B cell (primary cell): ENCODE measurements at places on chromosomes 3 and 15. TPM values are rescaled to one million over a fixed set of nuclear protein-coding genes. Genes with fewer than 3 reads are reported as not detected.

DNA sequence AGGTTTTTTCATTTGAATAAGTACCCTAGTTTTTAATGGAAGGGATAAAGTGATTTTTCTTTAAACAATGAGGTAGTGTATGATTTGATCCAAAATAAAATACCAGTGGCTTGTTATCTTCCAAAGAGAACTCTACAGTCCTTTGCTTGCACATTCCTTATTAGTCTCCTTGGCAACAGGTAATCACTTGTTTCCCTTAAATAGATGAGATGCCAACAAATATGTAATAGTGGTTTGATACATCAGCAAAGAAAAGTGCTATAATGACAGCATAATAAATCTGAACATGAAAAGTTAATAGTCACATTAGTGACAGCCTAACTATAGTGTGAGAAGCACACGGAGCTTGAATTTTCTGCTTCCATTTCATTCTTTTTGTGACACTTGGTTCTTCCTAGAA lies 360.2 kb downstream of the ZNF385D start:
- H3K4me1 ChIP-seq, result no peaks in the 10 kb centered on the region
- no peak for DNase-seq
- H3K36me3 ChIP-seq, result no peaks in the 10 kb centered on the region

DNA sequence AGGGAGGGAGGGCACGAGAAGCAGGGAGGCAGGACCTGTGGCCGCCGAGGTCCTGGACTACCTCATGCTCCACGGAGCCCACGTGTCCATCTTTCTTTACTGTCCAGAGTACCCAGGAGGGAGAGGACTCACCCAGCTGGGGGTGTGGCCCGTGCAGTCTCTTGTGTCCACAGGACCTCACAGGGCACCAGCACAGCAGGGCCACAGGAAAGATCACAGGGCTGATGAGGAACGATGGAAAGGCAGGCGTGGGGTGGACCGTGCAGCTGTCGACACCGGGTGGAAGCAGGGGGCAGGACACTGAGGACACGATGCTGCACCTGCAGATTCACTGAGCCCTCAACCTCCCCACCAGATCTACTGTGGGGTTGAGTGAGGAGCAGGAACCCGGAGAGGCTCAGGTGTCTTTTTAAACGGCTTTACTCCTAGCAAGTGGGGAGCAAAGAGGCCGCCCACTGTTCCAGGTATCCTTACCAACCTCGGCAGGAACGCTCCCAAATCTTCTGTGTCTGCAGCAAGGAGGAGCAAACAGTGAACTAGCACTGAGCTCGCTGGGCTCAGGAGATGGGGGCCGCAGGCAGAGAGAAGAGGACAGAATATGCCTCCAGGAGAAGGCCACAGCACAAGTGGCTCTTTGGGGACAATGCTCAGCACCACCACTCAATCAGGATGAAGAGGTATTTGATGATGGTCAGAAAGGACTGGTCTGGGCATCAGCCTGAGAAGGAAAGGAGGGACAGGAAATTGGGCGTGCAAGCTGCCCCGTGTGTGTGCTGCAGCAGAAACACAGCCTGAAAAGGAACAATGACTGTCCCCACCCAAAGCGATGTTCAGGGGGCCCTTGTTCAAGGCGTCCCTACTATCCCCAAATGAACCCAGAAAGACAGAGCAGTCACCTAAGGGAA lies 198.8 kb downstream of the XXYLT1 start:
- no peak overlapping the region for H3K27ac ChIP-seq
- no peaks in the 10 kb centered on the region for H3K36me3 ChIP-seq
- no peaks in the 10 kb centered on the region for H3K27me3 ChIP-seq
- no peak overlapping the region for H3K4me3 ChIP-seq
- DNase-seq, result no peak

The GPR87 gene
- total RNA-seq, result not detected in 2 replicates

- DNase-seq, result no peak
- no peaks in the 10 kb centered on the region for H3K36me3 ChIP-seq
- H3K4me3 ChIP-seq, result no peak overlapping the region
- H3K27me3 ChIP-seq, result no peaks in the 10 kb centered on the region
These were observed 500.6 kb downstream of the SI start for GRCh38 chr3:164577667-164578210.

DNA sequence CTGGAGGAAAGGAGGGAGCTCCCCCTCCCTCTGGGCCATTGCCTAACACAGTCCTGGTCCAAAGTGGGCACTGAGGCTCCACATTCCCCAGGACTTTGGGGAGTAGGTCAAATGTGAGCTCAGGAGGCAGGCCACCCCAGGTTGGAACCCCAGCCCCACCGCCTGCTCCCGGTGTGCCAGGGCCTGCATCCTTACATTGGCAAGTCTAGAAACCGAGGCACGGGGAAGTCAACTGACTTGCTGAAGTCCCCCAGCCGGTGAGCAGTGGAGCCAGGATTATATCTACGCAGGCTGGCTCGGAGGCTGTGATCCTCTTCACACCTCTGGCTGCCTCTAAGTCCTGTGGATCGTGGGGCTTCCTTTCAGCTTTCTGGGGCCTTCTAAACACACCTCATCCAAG lies 48.7 kb downstream of the RHCG start:
- H3K36me3 ChIP-seq, result no peaks in the 10 kb centered on the region
- H3K27ac ChIP-seq, result no peak overlapping the region
- H3K27me3 ChIP-seq, result peaks cover 9% of the 10 kb centered on the region
